Neural crest cell (in vitro differentiated cells): ENCODE measurements at places on chromosomes 5 and 9.

DNA sequence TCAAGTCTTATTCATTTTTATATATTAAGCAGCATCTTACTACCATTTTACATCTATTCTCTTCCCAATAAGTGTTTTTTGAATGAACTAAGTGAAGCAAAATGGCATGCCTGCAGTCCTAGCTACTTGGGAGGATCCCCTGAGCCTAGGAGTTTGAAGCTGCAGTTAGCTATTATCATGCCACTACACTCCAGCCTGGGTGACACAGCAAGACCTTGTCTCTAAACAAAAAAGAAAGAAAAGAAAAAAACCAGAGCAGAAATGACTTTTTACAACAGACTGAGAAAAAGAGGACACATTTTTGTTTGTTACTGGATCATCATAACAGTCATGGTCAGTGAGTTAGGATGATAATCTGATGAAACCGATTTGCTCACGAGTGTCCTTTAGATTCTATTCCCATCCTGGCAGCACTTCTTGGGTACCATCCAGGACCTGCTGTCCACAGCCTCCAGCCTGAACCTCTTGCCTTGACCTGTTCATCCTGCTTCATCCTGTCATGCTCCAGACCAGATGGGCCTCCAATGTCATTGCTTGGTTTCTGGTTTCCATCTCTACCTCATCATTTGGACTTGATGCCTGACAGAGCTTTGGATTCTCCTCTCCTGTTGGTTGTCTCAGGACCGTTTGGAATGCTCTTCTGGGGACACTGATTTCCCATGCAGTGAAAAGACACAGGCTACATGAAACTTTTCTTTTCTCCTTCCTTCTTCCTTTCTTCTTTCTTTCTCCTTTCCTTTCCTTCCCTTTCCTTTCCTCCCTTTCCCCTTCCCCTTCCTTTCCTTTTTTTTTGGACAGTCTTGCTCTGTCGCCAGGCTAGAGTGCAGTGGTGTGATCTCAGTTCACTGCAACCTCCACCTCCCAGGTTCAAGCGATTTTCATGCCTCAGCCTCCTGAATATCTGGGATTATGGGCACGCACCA, 50.1 kb upstream of the GLRX start:
- no peak for DNase-seq

DNA sequence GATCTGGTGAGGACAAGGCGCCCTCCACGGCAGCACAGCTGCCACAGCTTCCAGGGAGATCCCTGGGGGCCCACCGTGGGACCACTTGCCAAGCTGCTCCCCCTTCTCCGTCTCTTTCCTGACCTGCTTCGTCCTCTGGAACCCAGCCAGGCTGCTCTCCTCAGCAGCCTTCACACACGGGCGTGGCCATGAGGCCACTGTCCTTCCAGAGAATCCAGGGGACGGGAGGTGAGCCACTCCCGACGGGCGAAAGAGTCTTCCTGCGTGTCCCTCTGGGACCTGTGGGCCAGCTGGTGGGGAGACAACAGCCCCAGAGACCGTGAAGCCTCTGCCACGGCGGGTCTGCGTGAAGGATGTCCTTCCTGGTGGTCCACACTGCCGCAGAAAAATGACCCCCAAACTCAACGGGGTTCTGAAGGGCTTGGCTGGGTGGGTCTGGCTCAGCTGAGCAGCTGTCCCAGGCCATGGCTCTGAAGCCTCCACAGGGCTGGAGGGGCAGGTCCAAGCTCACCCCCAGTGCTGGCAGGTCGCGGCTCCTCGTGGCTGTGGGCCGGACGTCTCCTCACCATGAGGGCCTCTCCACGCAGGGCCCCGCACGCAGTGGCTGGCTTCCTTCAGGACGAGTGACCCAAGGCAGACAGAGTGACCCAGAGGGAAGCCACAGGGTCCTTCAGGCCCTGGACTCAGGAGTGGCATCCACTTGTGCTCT, 47.4 kb upstream of the NKD2 start:
- no peak for DNase-seq

- DNase-seq, result no peak
Measured at GRCh38 chr9:6334305-6334704, 6.1 kb downstream of the TPD52L3 start.

DNA sequence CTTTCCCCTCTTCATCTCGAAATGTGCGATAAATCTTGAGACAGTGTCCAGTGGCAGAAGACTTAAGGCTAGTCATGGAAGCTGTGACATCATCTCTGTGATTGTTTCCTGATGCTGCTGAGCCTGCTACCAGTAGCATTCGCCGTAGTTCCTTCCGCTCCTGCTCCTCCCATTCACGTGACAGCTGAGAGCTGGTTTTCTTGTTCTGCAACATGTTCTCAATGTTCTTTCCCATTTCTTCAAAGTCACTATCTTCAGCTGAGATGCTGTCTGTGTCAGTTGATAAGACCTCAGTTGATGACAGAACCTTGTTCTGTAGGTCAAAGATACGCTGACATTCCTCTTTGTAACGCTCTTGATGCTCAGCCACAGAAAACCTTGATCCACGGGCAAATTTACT, 3.5 kb downstream of the TAF1L start:
- DNase-seq, result no peak

DNA sequence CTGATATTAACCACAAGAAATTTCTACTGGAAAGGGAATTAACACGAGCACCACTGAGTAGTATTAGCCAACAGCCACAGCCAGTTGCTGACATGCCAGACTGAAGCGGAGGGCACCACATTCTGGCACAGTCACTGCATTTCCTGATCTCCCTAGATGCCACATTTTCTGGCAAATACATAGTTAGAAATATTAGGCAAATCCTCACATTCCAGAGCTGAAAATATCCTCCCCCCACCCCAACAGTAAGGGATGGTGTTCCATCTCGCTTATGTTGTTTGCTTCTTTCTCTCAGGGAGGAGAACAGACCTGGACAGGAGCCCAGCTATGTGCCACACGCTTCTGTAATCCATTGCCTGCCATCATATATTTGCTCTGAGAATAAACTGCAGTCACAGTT, 32.8 kb upstream of the MCTP1 start:
- DNase-seq, result no peak

- no peak for DNase-seq
Measured at GRCh38 chr5:149239917-149240316, 31.7 kb upstream of the AFAP1L1 start.

DNA sequence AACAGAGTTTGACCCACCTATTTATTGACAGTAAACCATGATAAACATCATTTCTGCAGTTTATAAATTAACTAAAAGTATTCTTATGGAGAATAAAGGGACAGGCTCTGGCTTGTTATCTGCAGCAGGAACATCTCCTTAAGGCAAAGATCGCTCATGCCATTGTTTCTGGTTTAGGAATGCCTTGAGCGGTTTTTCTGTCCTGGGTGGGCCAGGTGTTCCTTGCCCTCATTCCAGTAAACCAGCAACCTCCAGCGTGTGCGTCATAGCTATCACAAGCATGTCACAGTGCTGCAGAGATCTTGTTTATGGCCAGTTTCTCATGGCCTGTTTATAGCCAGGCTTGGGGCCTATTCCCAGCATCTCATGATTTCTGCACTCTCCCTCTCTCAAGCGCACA, 521.7 kb downstream of the HINT1 start:
- DNase-seq, result no peak

GRCh38 chr5:36242534-36243485, 1.1 kb upstream of the NADK2 start:
- no peak for DNase-seq

DNA sequence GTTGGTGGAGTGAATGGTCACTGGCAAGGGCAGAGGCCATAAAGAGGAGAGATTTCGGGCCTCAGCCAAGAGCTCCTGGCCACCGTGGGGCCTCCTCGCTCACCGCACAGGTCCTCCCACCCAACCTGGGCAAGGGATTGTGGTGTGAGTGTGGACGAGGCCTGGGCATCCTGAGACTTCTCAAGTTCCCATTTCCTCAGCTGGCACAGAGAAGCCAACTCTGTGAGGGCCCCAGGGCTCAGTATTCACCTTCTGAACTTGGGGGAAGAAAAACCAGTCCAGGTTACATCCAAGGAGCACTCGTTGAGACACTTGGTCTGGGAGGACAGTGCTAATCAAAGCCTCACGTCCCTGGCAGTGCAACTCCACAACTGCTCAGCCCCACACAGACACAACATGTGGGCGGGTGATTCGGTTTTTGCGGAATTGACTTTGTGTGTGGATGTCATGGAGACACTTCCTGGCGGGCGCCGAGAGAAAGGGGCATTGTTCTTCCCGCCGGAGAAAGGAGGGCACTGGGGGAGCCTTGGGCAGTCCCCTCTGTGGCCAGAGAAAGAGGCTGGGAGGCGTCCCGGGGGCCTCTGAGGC, 28.5 kb upstream of the NKD2 start:
- DNase-seq, result peak; percentile 55

GRCh38 chr9:89701221-89701798, 96.5 kb downstream of the GADD45G start:
- DNase-seq, result no peak

DNA sequence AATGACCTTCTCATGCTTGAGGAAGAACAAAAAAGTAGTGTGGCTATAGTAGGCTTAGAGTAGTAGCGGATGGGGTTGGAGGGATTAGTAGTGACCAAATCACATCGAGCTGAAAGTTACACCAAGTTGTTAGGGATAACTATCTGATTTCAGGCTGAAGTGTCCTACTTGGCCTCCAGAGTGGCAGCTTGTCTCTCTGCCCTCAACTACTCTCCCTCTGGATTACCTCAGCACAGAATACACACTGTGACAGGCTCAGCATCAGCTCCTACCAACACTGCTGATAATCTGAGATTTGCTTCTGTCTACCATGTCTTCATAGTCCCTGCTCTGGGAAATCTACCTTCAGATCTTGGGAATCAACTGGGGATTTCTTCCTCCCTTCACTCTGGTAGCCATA, 714.6 kb upstream of the GRAMD2B start:
- DNase-seq, result no peak

DNA sequence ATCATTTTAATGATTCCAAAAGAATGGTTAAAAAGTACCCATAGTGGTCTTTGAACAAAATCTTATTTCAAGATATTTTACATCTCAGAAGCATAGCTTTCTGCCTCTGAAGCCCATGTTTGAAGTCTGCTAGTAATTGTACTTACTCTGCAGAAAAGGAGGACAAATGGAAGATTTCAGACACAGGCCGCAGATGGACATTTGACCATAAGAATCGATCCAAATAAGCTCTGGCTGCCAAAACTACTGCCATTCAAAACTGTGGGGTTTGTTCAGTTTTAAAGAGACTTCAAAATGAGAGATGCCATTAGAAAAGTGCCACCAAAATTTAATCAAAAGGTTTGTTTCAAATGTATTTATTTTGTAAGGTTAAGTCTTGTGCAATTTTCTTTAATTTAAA, 306.7 kb downstream of the DTWD2 start:
- DNase-seq, result no peak

GRCh38 chr9:132224645-132225044, 62.8 kb downstream of the NTNG2 start:
- no peak for DNase-seq

DNA sequence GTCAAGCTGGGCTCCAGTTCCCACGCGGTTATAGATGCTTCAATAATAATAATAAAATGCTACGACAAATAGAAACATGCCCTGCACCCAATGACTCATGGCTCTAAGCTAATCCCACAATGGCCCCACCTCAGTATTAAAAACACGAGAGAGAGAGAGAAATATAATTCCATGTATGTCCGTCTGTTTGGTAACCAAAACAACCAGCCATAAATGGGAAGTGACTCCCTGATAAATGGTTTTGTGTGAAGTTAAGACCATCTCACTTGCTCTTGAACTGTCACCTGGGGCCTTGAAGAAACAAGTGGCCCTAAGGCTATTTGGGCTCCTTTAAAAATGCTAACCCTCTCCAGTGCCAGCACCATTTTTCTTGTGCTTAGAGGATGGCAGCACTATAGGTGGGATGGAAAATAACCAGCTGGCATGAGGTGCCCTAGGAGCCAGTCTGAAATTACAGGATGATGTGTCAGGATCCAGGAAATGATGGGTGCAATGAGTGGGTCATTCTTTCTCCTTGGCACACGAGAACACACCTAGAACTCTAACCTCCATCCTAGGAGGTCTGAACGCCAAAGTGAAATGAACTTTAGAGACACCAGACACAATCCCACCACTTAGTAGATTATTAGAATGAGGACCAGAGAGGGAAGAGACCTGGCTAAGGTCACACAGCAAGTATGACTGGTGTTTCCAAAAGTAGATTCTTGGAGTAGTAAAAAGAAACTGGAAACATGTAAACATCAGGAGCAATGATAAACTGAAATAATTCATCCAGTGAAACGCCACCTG, 35.7 kb upstream of the ADRB2 start:
- DNase-seq, result no peak

GRCh38 chr5:62477801-62478200, 65.2 kb downstream of the IPO11 start:
- DNase-seq, result no peak

GRCh38 chr5:137808503-137809135, 54.5 kb upstream of the HNRNPA0 start:
- no peak for DNase-seq

- no peak for DNase-seq
Measured at GRCh38 chr5:110088676-110089436, 399.1 kb downstream of the MAN2A1 start.

DNA sequence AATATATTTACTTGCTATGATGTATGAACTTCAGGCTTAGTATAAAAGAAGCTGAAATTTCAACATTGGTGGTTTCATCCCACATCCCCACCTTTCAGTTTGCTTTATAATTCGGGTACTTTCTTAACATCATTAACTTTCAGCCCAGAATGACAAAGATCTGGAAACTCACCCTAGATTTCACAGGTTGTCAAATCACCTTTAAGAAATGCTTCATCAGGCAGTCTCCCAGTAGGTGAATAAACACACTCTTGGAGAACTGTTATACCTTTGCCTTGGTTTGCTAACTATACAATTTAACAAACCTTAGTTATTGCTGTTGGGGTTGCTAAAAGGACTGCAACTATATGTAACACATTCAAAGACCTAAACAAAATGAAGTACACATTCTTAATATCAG, 54.4 kb downstream of the MLANA start:
- no peak for DNase-seq

DNA sequence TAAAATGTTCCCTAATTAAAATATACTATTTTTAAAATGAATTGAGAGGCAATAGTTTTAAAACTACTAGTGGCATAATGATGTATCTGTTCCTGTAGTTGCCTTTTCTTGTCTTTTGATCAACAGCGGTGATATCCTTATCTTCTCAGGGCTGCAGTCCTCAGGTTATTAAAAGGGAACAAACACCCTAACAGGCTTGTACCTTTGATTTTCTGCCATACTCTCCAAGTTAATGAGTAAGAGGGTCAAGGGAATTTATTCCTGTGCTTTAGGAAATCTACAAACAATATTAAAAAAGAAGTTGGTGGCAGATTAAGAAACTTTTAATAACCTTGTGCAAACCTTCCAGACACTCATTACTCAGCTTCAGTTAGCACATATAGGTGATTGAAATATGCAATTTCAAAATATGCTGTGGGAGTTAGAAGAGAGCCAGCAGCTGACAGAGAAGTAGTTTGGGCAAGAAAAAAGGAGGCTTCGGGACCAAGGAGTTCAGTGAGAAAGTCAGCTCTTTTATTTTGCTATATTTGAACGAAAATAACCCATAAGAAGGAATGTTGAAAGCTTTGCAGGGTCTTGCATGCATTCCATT, 81.0 kb upstream of the TLE4 start:
- DNase-seq, result no peak

- DNase-seq, result no peak
Measured at GRCh38 chr9:106897236-106897635, 34.3 kb downstream of the ZNF462 start.
